ENCODE measurements at places on chromosomes 12 and 14.

GRCh38 chr12:113088971-113089756 lies 32.6 kb downstream of the DTX1 start:
- peak; percentile 69 for DNase-seq

DNA sequence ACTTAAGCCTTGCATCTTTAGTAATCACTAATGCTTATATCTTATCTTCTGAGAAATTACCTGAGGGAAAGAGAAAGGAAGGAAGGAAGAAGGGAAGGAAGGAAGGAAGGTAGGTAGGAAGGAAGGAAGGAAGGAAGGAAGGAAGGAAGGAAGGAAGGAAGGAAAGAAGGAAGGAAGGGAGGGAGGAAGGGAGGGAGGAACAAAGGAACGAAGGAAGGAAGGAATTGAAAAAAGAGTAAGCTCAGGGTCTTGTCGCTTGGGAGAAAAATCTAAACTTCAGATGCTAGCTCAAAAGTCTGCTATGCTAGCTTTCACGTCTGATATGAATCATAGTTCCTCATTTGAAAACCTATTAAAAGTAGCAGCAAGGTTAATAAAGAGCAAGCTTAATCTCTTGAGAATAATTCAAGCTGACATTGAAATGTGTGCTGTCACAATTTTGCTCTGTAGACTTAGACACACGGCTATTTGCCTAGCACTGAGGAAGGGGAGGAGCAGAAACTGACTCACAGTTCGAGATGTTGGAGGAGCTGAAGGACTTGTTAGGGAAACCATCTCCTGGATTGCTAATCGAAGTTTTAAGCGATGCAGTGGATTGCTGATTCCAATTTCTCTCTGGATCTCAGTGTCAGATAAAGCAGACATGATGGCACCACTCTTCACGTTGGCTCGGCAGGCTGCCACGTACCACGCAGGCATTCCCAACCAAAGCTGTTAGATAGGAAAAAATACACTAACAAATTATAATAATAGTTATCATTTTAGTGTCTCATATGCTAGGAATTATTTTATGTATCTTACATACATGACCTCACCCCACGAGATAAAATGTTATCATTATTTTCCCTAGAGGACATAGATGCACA lies 216.7 kb downstream of the ACSS3 start:
- DNase-seq, result no peak

- DNase-seq, result no peak
Observed at GRCh38 chr12:93922583-93923006, 225.8 kb upstream of the PLXNC1 start.

GRCh38 chr14:24861083-24861630 lies 188.8 kb downstream of the STXBP6 start:
- DNase-seq, result no peak

DNA sequence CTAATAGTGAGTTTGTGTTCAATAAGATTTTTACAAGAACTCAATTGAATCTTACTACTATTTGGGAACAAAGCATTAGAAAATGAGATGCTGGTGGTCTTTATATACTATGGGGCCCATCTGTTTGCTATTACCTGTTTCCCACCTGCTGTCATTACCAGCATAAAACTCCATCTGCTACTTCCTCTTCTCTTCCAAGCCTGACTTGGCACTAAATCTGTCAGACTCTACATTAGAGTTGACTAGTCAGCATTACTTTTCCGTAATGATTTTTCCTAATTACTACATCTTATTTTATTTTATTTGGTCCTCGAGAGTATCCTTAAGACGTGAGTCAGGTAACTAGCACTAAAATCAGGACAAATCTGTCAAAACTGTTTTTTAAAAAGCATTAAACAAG lies 68.1 kb upstream of the KRR1 start:
- DNase-seq, result no peak

GRCh38 chr12:132525833-132526455 lies 36.0 kb downstream of the FBRSL1 start:
- DNase-seq, result no peak

- no peak for DNase-seq
Observed at GRCh38 chr12:119011231-119011630, 29.9 kb downstream of the SRRM4 start.

- no peak for DNase-seq
Observed at GRCh38 chr12:101969-102878, 35.7 kb downstream of the IQSEC3 start.

DNA sequence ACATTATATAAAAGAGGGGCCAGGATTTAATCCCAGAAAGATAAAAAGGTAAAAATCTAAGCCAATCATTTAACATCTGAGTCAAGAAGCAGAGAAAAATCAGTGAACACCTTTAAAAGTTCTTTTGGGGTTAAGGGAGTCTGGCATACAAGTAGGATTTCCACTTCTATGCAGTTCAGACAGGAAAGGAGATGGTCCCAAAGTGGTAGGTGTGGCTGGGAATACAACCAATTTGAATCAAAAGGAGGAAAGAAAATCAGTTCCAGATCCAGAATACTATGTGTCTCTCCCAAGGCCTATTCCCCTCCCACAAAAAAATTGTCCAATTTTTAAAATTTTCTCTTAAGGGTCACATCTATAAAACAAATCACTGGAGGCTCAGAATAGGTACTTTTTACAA lies 167.4 kb downstream of the PHLDA1 start:
- no peak for DNase-seq

GRCh38 chr12:27984275-27984674 lies 11.7 kb upstream of the PTHLH start:
- no peak for DNase-seq

GRCh38 chr12:124876171-124876570 lies 12.5 kb upstream of the SCARB1 start:
- no peak for DNase-seq

DNA sequence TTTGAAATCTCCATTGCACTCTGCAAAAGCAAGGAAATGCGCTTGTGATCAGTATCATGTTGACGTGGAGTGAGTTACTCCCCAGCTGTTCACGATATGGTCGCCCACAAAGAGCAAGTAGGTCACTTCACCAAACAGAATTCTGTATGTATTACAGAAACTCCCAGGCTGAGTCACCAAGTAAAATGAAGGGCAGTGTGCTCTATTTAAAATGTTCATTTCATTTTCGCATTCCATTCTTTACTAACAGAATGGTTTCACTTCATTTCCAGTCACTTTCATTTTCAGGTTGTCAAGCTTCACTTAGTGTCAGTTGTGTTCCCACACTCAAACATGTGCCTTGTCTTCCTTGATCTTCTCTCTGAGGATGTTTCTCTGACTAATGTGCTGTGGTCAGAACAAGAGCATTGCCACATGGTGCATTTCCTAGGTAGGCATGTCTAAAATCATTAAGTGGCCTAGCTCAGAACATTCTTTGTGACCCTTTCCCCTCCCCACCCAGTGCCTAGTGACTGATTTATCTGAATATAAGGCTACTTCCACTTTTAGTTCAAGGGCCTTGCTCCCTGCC lies 391.2 kb downstream of the RAD51B start:
- peak; percentile 61 for DNase-seq

- DNase-seq, result no peak
Observed at GRCh38 chr14:102571478-102572042, 20.9 kb upstream of the RCOR1 start.

DNA sequence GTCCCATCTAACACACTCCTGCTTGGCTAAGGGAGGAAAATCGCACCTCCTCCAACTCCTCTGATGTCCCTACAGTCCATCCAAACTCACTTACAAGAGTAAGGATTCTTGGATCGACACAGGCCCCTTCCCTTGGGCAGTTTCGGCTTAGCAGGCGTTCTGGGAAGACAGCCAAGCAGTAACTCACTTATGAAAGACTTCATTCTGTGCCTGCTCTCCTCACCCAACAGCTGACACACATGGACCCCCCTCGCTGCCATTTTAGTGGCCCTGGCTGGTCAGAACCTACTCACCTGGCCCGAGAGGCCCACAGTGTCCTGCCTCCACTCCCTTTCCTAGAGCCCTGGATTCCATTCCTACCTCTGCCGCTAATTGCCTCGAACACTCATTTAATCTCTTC lies 52.3 kb upstream of the BCL2L14 start:
- no peak for DNase-seq

DNA sequence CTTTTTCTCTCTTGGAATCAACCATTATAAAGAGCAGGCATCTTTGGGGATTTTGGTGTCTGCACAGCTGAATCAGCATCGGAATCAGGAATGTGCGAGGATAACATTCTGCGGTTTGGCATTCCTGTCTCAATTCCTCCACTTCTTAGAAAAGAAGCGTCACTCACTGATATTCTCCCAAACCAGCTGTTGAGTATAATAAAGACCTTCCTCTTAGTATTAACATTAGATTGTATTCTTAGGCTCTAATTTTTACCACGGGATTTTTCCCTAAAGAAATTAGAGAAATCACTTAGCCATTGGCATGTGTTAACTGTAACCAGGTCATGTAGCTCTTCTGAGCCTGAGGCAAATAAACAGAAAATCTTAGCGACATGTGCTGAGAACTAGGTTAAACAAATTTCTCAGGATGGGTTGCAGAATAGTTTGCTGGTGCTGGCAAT lies 128.7 kb downstream of the TMX1 start:
- DNase-seq, result no peak

GRCh38 chr14:68704736-68705720 lies 87.8 kb downstream of the ZFP36L1 start:
- DNase-seq, result no peak

DNA sequence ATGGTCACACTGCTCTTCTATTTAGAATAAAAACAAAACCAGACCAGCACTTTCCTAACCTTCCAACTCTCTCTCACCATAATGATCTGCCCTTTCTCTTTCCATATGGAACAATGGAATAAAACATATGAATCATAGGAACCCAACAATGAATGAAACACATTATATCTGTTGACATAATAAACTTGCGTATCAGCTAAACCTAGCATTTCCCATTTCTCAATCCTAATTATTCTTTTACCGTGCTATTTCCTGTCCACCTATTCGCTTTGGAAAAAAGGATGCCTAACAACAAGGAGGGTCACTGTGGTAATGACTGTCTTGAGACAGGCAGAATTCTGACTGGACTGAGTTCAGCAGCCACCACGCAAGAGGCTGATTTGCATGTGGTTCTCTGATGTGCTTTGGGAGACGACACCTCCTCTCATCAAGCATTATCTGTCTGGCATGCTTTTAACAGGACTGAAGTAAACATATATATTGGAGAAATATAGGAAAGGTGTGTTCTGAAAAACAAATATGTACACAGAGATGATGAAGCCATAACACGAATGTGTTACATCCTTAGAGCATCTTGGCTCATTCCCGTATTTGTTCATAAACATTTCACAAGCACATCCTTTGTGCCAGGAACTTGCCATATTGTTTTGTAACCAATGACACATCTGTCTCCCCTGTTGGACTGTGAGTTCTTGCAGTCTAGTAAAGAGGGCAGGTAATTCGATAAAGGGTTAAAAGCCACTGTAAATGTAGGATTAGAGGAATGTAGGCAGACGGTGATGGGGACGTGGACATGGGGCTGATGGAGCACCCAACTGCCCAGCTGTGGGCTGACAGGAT lies 87.7 kb downstream of the PTPRB start:
- DNase-seq, result no peak

DNA sequence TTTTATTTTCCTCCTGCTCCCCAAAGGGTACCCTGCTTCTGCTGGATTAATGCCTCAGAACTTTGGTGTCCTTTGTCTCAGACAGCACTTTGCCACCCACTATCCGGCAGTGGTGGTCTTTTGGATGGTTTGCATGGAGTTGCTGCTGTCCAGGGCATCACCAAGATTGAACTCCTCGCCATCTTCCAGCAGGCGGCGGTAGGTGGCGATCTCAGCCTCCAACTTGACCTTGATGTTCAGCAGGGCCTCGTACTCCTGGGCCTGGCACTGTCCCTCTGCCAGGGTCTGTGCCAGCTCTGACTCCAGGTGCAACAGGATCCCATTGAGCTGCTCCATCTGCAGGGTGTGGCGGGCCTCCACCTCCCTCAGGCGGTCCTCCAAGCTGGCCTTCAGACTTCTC lies 9.4 kb upstream of the NOPCHAP1 start:
- DNase-seq, result no peak

GRCh38 chr14:54715811-54716210 lies 148.9 kb downstream of the SAMD4A start:
- no peak for DNase-seq

GRCh38 chr12:73362666-73363065 lies 1090.5 kb downstream of the TRHDE start:
- DNase-seq, result no peak

- no peak for DNase-seq
Observed at GRCh38 chr12:132471011-132471857, 18.7 kb upstream of the FBRSL1 start.

GRCh38 chr12:84506282-84506681 lies 406.3 kb downstream of the SLC6A15 start:
- no peak for DNase-seq

DNA sequence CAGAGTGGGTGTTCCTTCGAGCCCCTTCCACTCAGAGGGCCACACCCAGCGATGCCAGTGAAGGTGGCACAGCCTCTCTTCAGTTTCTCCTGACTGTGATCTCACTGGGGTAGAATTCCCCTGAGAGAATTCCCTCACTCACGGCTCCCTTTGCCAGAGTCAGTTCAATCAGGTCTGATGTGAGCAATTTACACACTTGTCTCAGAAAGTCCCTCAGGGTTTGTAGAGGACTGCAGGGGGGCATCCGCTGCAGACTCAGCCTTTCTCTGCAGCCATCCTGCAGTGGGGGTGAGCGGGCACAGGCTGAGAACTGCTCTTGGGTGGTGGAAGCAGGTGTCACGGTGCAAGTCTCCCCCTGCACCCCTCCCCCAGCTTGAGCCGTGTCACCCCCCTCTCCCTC lies 205.4 kb upstream of the PRMT8 start:
- no peak for DNase-seq

- no peak for DNase-seq
Observed at GRCh38 chr14:20631880-20632389, 9.6 kb downstream of the OR6S1 start.

GRCh38 chr12:32201976-32202375 lies 95.3 kb downstream of the BICD1 start:
- no peak for DNase-seq

- peak; percentile 38 for DNase-seq
Observed at GRCh38 chr12:46664761-46665287, 161.0 kb downstream of the SLC38A4 start.

DNA sequence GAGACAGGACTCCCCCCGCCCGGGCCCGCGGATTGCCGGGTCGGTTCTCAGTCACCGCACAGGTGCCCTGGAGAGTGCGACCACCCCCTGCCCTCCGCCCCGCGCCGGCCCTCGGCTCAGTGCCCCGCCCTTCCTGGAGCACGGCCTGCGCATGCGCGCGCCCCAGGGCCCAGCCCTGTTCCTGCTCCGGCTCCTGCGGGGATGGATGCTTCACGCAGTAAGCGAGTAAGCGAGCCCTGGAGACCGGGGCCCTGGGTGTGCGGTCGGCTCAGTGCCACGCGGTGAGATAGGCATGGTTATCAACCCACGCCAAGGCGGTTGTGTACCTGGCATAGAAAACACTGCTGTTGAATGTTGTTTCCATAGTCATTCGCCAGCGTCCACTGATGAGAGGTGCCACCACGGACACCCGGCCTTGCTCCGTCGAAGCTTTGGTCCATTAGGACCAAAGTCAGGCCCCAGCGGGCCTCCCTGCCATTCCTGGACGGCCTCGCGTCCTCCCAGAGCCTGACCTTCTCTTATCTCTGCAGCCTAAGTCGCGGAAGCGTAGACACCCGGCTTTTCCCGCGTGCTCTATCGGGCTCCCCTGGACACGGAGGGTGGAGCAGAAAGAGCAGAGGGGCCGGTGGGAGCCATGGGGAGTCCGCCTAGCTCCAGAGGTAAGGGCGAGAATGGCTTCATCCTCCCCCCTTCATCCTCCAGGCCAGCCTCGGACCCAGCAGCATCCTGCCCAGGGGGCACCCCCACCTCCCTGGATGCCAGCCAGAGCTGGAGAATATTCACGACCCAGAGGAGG lies 90.6 kb downstream of the PAPOLA start:
- peak; percentile 72 for DNase-seq
